ENCODE measurements at places on chromosomes 1 and 21.

- DNase-seq, result no peak
These were observed 88.9 kb downstream of the DYRK1A start for GRCh38 chr21:37455504-37455911.

- DNase-seq, result no peak
These were observed 27.6 kb upstream of the PKP1 start for GRCh38 chr1:201255479-201256362.

DNA sequence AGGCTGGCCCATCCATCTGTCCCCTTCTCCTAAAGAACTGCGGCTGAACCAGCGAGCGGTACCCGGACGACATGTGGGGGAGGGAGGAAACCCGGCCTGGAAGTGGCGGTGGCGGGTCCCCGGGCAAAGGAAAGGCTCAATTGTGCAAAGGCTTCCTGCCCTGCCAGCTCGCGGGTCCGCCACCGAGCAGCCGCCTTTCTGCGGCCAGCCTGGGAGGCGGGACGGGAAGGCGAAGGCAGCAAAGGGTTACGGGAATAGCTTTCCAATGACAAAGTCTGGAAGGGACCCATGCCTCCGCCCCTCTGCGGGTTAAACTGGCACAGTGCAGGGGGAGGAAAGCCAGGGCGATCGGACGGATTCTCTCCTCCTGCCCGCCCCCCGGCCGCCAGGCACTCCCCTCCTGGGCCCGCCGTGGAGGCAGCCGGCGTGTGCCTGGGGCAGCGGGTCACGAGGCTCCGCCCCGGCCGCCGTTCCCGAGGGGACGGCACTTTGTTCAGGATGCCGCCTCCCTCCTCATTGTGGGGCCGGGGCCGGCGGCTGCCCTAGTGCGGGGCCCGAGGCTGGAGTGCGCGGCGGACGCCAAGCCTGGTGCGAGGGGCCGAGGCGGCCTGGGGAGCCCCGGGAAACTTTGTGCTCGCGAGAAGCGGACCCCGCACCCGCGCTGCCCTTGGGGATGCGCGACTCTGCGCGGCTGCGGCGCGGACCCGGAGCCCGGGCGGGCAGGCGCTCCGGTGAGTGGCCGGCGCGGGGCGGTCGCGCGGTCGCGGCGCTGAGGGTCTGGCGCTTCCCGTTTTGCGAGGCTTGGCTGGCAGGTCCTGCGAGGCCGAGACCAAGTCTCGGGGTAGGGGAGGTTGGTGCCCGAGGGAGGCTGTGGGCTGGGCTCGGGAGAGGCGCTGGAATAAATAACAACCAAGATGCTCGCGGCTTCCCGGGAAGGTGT lies at the start of gene NAV1:
TSS of gene NAV1 (plus strand) at position 516 of the 940 bp plus-strand sequence. CDS start 83,758 bp downstream, outside the sequence.
- DNase-seq, result no peak

DNA sequence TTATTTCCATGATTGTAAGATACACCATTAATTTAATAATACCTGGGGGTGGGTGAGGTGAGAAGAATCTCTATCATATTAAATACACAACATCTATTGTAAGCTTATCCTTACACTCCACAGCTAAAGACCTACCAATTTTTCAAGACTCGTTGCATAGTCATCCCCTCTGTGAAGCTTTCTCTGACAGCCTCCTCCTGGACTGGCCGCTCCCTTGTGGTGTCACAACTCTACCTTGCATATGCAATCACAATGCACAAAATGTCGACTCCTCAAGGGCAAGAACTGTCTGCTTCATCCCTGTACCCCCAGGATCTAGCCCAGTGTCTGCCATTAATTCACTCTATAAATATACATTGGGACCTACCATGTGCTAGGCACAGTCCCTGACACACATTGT lies 2.4 kb upstream of the PTGFRN start:
- DNase-seq, result no peak

DNA sequence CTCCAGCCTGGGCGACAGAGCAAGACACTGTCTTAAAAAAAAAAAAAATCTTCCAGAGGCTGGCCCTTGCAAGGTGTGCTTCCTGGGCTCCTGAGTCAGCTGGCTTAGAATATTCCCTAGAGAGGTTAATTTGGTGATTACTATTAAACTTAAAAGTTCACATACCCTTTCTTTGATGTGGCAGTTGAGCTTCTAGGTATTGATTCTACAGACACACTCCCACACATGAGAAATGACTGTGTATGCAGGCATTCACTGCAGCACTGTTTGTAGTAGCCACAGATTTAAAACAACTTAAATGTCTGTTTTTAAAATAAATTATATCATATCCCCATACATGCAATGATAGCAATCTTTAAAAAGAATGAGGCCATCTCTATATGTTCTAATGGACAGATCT lies 93.4 kb downstream of the GDAP2 start:
- DNase-seq, result no peak

DNA sequence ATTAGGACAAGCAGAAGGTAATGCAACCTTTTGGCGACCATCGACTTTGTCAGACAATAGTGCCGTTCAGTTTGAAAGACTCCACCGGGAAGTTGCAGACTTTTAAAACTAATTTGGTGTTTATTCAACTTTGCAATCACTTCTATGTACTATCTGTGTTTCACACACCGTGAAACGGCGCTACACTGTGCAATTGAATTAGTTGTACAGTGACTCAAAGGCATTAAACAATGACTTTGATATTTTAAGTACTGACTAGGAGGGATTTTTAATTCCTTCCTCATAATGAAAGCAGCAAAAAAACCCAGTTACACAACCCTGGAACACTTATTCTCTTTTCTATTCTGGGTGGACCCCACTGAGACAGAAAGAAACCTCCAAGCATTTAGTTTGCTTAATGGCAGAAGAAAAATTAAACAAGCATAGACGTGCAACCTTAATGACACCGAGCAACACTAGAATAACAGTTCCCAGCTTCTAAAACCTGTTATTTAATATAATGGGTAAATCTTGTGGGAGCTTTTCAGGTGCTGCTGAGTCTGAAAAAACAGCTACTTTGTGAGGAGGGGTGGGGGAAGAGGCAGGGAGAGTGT lies 176.8 kb downstream of the LMO4 start:
- no peak for DNase-seq

GRCh38 chr1:77639056-77639455 lies 43.4 kb downstream of the ZZZ3 start:
- no peak for DNase-seq

Data from CD4-positive, alpha-beta T cell treated with Interleukin-17A for 1 hour (primary cell).